ENCODE measurements at places on chromosomes 2 and 18.
A peak's percentile ranks its signal among the peaks of the same experiment; 100 is the strongest.

DNA sequence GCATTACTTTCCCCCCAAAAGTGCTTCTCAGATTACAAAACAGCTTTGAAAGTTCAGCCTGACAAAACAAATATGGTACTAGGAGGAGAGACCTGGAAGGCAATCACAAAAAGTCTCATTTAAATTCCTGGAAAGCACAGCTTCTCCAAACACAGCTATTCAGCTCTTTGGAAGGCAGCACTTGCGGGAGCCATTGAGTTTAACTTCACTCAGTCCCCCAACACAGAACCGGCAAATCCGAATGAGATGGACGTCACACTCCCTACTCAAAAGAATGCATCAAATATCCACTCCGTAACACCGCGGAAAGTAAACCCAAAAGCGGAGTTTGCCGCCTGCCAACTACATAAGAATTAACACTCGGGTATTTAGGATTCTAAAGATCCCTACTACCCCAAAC is 638 bp downstream of the ST6GAL2 start:
- no peak for DNase-seq

GRCh38 chr2:72015266-72015665 is 132.4 kb downstream of the CYP26B1 start:
- DNase-seq = no peak

DNA sequence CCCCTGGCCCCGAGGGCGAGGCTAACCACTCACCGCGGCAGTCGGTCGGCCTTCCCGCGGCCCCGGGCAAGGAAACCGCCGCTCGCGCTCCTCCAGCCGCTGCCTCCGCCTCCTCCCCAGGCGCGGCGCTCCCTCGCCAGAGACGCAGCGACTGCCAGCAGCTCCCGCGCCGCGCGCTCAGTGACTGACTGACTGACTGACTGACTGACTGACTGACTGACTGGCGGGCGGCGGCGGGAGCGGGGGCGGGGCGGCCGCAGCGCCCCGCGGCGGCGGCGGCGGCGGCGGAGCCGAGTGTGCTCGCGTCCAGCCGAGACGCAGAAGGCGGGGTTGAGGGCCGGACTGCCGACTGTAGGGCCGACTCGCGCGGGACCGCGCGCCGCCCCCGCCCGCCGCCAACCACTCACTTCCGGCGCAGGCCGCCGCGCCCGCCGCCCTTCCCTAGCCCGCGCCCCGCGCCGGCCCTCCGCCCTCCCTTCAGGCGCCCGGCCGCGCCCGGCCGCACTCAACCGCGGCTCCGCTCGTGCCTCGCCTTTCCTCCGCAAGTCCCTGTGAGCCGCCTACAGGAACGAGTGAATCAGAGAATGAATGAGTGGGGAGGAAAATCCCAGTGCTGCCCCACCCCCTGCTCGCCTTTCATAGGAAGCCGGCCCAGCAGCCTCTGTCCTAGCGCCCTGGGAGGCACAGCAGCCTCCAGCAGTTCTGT is at the start of gene RAPH1:
Gene RAPH1 (minus strand): TSS at position 224 of the 706 bp plus-strand sequence. CDS start 39,948 bp downstream, outside the sequence.
- DNase-seq = peak; percentile 38

DNA sequence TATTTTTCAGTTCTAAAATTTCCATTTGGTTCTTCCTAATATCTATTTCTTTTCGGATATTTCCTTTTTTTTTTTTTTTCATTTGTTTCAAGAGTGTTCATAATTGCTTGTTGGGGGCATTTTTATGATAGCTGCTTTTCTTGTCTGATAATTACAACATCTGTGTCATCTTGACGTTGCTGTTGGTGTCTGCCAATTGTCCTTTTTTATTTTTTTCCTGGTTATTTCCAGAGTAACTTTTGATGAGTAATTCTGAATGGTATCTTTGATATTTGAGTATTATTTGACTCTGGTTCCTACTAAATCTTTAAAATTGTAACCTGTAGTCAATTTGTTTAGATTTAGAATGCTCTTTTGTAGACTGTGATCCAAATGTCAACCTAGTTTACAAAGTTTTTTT is 51.3 kb upstream of the CHRNA1 start:
- DNase-seq = no peak

DNA sequence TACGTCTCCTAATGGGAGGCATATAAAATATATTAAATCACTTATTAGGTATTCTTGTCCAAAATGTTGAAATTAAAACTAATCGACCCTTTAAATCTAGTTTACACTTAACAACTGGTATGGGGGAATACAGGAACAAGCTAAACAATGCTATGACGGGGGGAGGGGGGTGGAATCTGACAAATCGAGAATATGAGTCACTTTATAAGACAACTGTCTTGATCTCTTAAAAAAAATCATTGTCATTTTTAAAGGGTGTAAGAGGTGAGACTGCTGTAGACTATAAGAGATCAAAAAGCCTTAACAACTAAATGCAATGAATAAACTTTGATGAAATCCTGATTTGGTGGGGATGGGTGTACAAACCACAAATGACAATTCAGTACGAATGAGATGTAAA is 6.0 kb downstream of the MAP3K2 start:
- no peak for DNase-seq

- no peak for DNase-seq
Measured at GRCh38 chr18:49742316-49743116, 70.8 kb downstream of the ACAA2 start.

- DNase-seq = no peak
Measured at GRCh38 chr2:192876698-192877097, 682.0 kb upstream of the TMEFF2 start.
